ENCODE measurements at places on chromosomes 7 and 10.

DNA sequence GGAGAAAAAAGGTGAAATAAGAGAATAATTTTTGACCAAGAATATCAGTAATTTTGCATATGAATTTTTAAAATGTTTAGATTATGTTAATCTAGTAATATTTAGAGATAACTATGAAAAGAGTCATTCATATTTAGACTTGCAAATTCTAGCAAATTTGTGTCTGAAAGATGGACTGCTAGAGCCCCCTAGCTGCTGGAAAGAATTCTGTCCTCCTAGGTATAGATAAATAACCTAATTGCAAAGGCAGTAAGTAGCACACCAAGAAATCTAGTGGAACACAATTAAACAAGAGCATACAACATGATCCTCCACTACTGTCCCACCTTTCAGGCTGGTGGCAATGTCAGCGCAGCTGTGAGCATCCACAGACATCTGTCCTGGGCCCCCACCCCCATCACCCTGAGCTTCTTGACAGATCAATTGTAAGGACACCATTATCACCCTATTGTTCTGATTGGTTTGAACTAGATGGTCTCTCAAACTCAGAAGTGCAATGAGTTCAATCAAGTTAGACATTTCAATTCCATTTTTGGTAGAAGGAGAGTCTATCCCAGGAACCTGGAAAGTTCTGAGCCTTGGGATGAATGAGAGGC, 15.0 kb upstream of the GFRA1 start:
- no peak for DNase-seq

- no peak for DNase-seq
Measured at GRCh38 chr7:64878684-64879083, 24.4 kb upstream of the ZNF273 start.

DNA sequence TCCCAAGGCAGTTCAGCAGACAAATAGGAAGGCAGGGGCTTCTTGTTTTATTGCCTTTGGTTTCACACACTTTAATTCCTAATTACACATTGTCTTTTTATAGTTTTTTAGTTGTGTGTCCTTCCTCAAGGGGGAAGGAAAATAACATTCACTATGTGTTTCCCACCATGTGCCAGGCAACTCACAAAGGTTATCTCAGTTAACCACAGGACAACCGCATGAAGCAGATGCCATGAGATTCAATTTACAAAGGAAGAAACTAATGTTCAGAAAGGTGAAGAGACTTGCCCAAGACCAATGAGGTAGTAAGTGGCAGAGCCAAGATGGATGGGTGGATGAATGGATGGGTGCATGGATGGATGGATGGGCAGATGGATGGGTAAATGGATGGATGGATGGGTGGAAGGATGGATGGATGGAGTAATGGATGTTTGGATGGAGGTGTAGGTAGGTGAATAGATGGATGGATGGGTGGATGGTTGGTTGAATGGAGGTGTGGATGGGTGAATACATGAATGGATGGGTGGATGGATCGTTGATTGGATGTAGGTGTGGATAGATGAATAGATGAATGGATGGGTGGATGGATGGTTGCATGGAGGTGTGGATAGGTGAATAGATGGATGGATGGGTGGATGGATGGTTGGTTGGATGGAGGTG, 77.9 kb downstream of the ARHGAP22 start:
- no peak for DNase-seq

GRCh38 chr10:44926751-44927351, 15.7 kb downstream of the TMEM72 start:
- no peak for DNase-seq

- DNase-seq = no peak
Measured at GRCh38 chr10:34320265-34320664, 494.8 kb downstream of the PARD3 start.

GRCh38 chr7:771234-772004, 44.3 kb upstream of the PRKAR1B start:
- no peak for DNase-seq

- DNase-seq = no peak
Measured at GRCh38 chr10:35898716-35899440, 256.8 kb upstream of the FZD8 start.

- DNase-seq = peak; percentile 41
Measured at GRCh38 chr10:23344241-23344841, at the start of gene C10orf67. TSS of gene C10orf67 (minus strand) at chr10:23344797. CDS start at chr10:23344774, 23 bp downstream.

DNA sequence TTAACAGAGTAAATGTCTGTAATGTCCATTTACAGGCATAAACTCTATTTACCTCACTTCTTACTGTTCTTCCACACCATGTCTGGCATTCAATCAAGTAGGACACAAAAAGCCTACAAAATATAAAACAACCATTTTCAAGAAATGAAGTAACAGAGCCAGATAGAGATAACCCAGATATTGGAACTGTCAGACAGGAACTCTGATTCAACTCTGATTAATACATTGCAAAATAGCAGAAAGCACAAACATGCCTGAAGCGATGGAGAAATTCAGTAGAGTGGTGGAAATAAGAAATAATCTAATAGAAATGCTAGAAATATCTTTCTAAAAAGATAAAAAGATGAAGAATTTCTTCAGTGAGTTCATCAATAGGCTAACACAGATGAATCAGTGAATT, 964.4 kb downstream of the PCDH15 start:
- DNase-seq = no peak

DNA sequence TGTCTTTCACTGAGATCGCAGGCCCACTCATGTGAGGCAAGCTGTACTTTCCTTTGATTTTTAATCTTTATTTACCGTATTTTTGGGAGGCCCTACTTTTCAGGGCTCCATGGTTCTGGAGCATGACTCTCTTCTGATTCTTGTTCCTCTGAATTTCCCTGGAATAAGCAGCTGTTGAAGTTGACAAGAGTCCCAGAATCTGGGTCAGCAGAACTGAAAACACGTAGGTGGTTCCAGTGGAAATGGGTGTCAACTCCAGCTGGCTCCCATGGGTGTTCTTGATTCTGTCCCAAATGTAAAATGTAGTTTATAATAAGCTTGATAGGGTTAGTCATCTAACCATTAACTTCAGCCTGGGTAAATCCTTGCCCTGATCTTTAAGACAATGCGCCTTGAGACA, 409.4 kb downstream of the GATA3 start:
- DNase-seq = no peak

DNA sequence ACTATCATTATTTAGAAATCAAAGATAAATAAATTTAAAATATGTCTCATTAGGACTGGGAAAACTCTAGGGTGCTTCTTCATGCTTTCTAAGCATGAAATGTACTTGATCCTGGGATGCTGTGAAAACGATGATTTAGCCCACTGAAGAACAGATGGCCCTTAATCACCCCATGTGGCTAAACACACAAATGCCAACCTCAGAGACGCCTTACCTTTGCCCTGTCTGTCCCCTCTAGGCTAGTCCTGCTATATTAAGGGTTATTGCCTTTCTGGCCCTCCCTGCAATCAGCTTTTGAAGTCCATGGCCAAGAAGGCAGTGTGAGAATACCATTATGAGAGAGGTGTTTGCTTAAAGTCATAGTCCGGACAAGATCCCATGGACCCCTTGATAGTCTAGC, 217.2 kb downstream of the TWIST1 start:
- DNase-seq = no peak

DNA sequence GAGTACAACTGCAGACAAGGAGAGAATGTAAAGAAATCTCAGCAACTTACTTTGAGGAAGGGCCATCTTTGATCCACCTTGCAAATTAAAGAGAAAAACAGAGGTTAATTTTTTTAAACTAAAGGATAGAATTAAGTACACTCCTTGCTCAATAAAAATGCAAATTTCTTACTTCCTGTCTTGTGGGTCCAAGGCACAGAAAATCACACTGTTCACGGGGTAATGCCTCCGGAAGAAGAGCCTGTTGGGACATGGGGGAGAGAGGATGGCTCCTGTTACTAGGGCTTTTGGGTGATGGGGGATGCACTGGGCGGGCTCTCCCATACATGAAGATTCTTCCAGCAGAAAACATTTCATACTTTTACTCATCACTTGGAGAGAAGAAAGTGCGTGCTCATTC, 301.8 kb downstream of the TNS3 start:
- no peak for DNase-seq

GRCh38 chr10:22620140-22620857, 94.1 kb downstream of the PIP4K2A start:
- DNase-seq = no peak

DNA sequence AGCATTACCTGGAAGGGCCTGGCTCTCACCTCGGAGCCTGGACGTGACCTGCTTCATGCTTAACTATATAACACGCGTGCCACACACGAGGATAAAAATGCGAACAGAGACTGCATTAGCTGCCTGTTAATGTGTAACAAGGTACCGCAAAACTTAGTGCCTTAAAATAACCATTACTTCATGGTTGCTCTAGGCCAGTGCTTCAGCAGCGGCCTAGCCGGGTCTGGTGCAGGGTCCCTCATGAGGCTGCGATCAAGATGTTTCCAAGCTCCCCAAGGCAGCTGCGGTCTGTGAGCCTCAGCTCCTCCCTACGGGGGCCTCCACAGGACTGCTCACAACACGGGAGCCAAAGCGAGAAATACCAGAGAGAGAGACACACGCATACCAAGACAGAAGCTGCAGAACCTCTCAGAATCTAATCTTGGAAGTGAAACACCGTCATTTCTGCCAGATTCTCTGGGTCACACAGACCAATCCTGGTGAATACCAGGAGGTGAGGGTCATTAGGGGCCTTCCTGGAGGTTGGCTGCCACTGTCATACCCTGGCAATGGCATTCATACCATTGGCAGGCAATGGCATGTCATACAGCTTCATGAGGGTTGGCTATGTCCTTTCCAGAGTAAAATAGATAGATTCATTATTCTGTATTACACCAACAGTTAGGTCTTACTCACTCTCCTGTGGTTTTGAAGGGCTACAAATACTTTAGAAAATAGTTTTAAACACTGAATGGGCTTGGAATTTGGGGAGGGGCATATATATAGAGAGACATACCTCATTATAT, 94.5 kb downstream of the HIPK2 start:
- DNase-seq = no peak

DNA sequence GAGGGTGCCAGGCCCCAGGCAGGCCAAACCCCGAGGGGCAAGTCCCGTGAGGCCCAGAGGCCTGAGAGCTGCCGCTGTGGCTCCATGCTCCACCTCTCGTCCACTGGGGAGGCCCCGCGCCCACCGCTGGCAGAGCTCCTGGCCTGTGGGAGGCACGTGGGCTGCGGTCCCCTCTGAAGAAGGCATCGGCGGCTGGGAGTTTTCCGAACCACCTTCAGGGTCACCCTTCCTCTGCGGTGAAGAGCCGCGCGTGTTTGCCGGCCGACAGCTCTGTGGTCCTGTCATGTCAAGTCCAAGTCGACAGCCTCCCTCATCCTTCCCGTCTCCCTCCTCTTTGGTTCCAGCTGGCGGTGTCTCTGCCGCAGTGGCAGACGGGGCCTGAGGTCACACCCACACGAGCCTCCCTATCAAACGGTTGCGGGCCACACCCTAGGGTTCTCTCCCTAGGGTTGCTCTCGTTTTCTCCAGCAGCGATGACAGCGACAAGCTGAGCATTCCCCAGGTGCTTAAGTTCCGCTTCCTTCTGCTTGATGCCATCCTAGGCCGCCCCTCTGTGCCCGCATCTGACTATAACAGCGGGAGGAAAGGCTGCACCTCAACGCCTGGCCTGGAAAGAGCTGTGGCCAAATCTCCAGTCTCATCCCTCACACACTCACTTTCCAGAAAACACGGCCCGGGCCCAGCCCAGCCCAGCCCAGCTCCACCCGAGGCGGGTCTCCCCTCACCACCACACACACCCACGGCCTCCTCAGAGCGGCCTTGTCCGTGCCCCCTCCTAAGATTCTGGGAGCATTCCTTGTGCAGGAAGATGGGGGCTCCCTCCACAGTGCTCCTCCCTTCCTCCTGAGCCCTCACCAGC, 185.0 kb downstream of the ELFN1 start:
- DNase-seq = no peak

- no peak for DNase-seq
Measured at GRCh38 chr7:100929808-100930174, 19.5 kb upstream of the MUC3A start.

DNA sequence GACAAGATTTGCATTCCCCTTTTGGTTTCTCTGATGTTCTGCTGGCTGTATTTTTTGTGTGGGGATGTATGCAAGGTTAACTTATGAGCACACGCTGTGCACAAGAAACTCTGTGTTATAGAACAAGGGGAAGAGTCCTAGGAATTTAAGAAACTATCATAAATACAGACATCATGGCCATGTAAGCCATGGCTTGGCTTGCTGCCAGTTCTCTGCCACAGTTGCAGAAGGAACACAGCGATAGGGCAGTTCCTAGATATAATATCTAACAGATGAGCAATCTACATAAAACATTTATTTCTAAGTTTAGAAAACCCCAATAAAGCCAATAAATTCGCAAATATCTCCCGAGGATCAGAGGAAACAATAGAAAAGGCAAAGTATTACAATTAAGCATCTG, 153.3 kb downstream of the LRRTM3 start:
- DNase-seq = no peak

GRCh38 chr10:62426600-62426999, 52.4 kb downstream of the ZNF365 start:
- DNase-seq = no peak

DNA sequence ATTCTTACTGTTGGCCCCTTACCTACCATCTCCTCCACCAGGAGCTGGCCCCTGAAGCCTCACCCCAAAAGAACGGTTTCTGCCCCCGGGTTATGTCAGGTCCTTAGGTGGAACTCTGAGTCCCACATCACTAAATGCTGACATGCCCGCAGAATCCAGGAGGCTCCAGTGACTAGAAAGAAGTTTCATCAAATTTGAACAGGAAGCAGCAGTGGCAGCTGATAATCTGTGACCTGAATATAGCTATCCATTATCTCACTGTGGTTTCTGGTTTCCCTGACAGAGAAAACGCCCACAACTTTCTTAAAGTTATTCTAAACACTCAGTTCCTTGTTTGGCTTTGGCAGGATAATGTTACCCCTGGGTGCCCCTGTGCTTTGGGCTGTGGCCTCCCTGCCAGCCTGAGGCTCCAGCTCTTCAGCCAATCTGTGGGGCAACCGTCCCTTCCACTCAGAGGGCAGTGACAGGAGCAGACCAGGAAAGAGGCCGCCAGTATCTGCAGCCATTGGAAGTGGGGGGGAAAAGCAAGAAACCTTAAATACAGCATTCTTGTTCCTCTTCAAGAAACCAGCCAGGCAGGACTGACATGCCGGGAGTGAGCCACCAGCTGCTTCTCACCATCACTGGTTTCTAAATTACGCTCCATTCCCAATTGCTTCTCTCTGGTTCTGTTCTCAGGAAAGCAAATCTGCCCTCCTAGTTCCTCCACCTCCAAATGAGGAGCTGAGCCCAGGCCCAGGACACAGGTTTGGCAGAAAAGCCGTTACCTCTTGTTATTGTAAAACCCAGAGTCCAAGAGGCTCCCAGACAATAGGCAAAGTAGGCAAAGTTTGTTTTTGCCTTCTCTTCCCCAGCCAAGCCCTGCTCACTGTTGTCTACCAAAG, 41.2 kb upstream of the VCL start:
- peak; percentile 24 for DNase-seq

GRCh38 chr7:45921699-45922519, 837 bp upstream of the IGFBP3 start:
- DNase-seq = no peak

GRCh38 chr7:24917510-24918239, 62.3 kb downstream of the OSBPL3 start:
- DNase-seq = no peak

- no peak for DNase-seq
Measured at GRCh38 chr10:71431239-71432100, 34.8 kb downstream of the CDH23 start.

- DNase-seq = no peak
Measured at GRCh38 chr7:147062897-147063296, 946.3 kb downstream of the CNTNAP2 start.
